Renal cortex interstitium (tissue), 15 donors: ENCODE measurements at places on chromosomes 12 and 14. TPM values are rescaled to one million over a fixed set of nuclear protein-coding genes. Genes with fewer than 3 reads are reported as not detected.

The KRT79 gene
- not detected for polyA plus RNA-seq

The RIMBP2 gene
- polyA plus RNA-seq = 26.5 TPM

The DAO gene
- polyA plus RNA-seq = 0.75 TPM

The GZMB gene
- polyA plus RNA-seq = 0.60 TPM

The NUDT14 gene
- polyA plus RNA-seq = 36.2 TPM

The UTP20 gene
- polyA plus RNA-seq = 17.5 TPM

The HEATR5A gene
- polyA plus RNA-seq = 17.6 TPM

The CYP46A1 gene
- 2.0 TPM for polyA plus RNA-seq

The NPAS3 gene
- 6.3 TPM for polyA plus RNA-seq

The TAS2R14 gene
- polyA plus RNA-seq = 6.0 TPM

DNA sequence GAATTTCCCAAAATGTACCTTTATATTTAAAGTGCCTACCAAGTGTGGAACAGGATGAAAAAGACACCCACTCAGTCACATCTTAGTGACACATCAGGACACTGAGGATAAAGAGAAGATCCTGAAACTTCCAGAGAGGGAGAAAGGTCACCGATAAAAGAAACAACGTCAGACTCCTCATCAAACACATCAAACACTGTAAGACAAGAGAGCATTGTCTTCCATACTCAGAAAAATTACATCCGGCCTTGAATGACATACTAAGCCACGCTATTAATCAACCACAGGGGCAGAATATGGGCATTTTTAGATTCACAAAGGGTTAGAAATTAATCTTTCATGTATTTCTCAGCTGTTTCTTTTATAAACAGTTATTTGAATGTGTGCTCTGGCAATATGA lies 490.3 kb downstream of the APAF1 start:
- no peak for DNase-seq

DNA sequence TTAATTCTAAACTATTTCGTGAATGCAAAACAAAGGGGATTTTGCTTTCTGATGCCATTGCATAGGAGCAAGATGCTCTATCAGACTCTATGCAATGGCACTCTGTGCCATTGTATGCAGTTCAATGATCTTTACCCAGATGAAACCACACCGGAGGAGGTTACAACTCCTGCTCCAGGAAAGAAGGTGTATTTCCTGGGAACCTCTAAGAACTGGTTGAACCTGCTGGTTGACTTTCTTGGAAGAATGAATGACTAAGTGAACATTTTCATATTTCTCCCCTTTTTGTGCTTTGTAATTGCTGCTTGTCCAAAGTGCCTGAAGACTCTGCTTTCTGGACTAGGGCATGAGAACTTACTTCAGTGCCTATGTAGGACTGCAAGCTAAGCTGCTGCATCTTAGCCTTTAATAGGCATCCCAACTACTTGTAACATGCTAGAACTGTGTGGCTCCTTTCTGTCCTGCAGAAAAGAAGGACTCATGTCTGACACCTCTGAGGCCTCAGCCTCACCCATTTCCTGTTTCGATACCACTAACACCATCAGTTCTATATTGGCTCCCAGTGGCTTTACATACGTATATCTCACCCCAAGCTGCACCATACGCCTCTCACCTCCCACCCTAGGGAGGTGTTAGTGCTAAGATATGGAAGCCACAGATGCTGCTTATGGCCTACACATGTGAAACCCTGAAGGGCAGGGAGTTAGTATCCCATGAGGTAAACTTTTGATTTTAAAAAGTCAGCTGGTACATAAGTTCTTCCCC lies 193.5 kb upstream of the CNOT2 start:
- DNase-seq = no peak

DNA sequence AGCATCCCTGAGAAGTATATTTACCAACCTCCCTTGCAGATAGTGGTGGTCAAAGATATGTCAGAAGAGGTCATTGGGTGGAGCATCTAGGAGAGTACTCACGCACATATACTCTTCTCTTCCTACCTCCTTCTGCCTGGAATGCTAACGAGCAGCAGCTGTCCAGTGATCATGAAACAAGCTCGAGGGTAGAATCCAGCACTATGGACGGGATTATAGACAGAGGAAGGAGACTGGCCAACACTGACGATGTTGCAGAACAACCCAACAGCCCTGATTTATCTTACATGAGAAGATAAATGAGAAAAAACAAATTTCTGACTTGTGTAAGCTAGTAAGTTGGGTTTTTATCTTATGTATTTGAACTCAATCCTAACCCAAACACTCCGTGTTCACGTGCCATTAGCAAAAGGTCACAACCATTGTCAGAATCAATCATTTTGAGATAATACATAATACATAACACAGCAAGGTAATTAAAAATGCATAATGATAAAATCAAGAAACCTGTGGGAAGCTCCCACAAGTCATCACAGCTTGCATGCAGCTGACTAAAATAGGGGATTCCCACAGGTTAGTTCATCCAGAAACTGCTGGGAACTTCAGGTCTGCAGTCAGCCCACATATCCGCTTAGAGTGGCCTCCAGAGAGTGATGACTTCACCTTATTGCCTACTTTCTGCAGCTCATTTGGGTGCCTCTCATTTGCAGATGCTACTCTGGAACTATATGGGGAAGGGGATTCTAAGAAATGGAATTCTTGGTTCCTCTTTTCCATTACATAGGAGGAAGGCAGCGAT lies 36.3 kb upstream of the STK38L start:
- no peak for DNase-seq

GRCh38 chr12:110694330-110694901 lies 5.5 kb upstream of the HVCN1 start:
- no peak for DNase-seq

DNA sequence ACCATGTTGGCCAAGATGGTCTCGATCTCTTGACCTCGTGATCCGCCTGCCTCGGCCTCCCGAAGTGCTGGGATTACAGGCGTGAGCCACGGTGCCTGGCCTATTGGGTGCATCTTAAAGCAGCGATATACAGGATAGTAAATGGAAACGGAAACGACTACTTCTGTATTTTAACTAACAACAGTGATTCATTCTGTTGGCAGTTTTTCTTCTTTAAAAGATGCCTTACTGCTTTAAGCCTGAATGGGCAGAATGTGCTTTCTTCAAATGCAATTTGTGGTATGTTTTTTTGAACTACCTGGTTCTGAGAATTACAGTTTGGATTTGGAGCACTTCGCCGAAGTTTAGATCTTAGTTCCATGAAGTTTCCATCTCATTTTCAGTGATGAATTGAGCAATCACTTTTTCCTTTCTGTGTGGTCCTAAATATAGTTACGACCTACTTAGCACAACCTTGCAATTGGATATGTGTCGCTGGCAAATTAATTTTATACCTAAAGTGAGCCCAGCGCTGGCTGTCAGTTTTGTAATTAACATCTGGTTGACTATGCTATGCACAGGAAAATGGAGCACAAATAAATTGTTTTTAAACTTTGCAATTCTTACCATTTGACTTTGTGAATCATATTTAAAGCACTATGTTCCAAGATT lies 53.6 kb upstream of the EIF5 start:
- DNase-seq = no peak

DNA sequence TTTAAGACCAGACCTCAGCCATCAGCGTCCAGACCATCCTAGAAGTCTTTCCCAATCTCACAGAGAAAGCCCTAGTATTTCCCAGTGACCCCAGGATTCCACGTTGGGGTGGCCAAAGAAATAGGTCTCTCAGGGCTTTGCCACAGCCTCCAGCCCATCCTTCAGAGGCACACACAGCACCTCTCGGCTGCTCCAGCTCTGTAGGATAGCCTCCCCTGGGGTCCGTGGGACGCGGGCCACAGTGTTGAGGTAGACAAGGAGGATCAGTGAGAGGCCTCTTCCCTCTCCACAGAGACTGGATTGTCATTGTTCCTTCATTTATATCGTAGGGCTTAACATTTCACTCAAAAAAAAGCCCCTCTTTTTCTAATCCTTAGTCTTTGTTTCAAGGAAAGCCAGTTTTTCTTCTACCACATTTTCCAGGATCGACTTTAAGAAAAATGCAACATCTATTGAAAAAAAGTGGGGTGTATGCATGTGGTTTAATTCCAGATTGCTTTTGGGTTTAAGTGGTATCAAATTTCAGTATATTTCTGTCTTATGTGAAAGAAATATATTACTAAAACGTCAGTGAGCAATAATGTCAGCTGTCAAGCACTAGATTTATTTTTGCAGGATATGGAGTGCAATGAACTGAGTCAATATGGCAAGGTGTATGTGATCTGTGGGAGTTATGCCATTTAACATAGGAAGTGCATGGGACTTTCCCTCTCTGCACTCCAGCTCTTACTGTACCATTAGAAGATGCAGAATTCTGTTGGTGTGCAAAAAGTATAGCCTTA lies 187.5 kb downstream of the MSRB3 start:
- no peak for DNase-seq

DNA sequence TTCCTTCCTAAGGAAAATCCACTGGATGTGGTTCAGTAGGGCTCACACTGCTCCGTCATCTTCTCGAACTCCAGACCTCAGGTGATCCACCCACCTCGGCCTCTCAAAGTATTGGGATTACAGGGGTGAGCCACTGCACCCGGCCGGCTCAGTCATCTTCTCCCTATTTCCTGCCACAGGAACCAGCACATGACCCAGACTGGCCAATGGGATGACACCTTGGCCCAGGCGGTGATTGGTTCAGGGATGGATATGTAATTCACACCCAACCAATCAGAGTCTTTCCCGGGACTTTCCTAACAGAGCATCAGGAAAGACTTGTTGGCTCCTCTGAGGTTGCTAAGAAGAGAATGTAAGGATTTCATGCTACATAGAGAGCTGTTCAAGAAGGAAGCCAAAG lies 19.2 kb upstream of the C12orf76 start:
- no peak for DNase-seq

GRCh38 chr12:31206038-31206670 lies 119.8 kb downstream of the SINHCAF start:
- no peak for DNase-seq

DNA sequence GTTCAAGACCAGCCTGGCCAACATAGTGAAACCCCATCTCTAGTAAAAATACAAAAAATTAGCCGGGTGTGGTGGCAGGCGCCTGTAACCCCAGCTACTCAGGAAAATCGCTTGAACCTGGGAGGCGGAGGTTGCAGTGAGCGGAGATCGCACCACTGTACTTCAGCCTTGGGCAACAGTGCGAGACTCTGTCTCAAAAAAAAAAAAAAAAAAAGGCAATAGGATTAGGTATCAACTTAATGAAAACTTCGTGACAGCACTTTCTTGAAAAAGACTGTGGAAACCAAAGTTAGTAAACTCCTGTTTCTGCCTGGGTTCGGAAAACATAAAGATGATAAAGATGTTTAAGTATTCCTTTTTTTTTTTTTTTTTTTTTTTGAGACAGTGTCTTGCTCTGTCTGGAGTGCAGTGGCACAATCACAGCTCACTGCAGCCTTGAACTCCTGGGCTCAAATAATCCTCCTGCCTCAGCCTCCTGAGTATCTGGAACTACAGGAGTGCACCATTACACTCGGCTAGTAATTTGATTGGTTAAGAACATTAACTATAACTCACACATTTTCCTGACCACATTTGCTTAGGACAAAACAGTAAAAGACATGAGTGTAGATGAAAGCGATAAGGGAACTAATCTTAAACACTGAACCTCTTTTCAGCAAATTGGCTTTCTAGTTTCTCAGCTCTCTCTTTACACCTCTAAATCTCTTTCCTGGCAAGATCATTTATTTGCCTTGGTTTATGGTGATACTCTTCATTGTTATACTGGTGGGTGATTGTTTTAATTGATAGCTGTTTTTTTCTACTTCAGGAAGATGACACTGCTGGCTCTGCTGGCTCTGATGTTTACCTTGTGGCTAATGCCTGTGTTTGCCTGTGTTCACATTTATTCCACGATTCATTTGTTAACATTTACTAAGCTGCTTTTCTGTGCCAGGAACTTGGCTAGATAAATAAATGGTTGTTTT lies 15.8 kb downstream of the HIF1A start:
- DNase-seq = no peak

DNA sequence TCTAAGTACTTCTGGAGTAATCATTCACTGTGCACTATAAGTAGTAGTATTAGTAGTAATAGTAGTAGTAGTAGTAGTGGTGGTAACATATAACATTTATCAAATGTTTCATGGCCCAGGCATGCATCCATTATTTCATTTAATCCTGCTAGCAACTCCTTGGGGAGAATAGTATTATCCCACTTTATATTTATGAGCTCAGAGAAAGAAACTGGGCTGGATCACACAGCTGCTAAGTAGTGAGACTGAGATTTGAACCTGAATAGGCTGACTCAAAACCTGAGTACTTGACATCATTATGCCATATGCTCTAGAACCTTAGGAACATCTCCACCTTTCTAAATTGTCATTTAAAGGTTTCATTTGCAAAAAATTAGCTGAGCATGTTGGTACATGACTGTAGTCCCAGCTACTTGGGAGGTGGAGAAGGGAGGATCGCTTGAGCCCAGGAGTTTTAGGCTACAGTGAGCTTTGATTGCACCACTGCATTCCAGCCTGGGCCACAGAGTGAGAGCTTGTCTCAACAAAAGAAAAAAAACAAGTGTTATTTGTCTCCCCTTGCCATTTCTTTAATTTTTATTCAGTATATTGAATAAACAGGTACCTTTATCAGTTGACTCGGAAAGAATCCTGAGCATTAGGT lies 11.4 kb upstream of the NID2 start:
- no peak for DNase-seq

- no peak for DNase-seq
Observed at GRCh38 chr12:112676507-112676906, 115.0 kb upstream of the RPH3A start.

DNA sequence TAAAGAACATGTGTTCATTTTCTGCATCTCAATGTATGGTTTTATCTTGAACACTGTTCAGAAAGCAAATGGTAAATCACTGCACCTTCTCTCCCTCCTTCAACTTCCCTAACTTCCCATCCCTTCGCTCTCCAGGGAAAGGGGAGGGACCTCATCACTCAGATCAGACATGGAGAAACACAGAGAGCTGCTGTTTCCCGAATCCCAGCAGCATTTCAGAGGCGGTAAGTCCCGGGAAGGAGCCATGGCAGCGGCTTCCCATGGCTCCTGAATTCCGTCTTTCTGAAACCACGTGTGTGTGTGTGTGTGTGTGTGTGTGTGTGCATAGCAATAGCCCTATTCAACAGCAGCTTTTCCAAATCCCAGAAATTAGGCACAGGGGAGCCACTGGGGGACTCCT lies 125.4 kb upstream of the TMCC3 start:
- DNase-seq = no peak

DNA sequence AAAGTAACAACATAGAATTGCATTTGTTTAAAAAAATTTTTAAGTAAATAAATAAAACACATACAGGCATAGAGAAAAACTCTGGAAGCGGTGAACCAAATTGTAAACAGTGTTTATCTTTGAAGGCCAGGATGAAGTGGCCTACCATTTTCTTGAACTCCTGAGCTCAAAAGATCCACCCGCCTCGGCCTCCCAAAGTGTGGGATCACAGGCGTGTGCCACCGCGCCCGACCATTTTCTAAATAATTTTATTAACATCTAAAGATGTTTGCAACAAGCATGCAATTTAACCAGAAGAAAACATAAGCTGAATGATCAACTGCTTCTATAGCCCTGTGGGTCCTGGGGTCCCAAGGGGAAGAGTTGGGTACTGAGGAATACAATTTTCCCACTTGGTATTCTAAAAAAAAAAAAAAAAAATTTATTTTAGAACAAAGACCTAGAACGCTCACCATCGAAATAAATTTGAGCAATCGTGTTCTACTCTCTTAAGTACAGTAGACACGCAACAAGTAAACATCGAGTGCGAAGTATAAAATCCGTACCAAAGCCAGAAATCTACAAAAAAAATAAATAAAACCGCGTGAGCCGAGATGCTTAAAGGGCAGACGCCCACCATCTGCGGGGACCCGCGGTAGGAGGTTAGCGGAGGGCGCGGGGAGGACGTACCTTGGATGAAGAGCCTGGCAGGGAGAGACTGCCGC lies 484 bp downstream of the MIS18BP1 start:
- no peak for DNase-seq
